Activated CD4-positive, CD25-positive, alpha-beta regulatory T cell treated with anti-CD3 and anti-CD28 coated beads, Interleukin-2, amount 50 U/mL, for 72 hours (primary cell): ENCODE measurements at places on chromosomes 2 and 18.

GRCh38 chr2:123047186-123047585 lies 977.9 kb upstream of the CNTNAP5 start:
- no peak for DNase-seq

GRCh38 chr18:25921677-25922421 lies 168.6 kb downstream of the SS18 start:
- DNase-seq, result peak; percentile 32

- no peak for DNase-seq
Measured at GRCh38 chr18:50072146-50072545, 122.8 kb downstream of the MYO5B start.

- no peak for DNase-seq
Measured at GRCh38 chr18:64799376-64799775, 650.5 kb upstream of the LINC00305 start.

DNA sequence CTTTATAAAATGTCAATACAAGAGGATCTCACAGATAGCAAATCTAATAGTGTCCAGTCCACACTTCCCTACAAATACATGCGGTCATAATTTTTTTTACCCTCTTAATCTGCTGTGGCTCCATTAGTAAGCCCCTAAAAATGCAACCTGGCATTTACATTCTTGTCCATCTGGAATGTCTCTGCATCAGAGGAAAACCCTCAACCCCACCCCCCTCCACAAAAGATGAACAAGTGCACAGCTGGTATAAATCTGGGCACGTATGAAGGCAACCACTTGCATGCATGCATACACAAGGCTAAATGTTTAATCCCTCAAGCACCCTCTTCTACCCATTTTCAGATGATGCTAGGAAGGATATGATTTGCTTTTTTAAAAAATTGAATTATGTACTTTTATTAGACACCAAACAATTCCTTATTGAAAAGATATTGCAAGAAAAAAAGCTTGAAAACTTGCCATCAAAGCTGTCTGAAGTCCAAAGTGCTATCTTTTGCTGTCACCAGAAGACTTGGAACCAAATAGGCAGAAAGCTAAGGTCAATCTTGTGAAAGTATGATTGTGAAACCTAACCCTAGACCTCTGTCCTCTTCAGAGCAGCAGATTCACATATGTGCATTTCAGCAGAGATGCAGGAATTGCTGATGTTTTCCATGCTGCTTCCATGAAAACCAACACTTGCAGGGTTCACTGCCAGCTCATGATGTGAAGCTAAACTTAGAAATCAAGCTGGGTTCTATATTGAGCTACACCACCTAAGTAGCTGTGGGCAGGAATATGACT lies 39.0 kb downstream of the IRS1 start:
- DNase-seq, result no peak

- DNase-seq, result no peak
Measured at GRCh38 chr2:4862031-4862430, 830.2 kb upstream of the SOX11 start.

- DNase-seq, result no peak
Measured at GRCh38 chr2:30869988-30870387, 62.7 kb upstream of the CAPN13 start.

DNA sequence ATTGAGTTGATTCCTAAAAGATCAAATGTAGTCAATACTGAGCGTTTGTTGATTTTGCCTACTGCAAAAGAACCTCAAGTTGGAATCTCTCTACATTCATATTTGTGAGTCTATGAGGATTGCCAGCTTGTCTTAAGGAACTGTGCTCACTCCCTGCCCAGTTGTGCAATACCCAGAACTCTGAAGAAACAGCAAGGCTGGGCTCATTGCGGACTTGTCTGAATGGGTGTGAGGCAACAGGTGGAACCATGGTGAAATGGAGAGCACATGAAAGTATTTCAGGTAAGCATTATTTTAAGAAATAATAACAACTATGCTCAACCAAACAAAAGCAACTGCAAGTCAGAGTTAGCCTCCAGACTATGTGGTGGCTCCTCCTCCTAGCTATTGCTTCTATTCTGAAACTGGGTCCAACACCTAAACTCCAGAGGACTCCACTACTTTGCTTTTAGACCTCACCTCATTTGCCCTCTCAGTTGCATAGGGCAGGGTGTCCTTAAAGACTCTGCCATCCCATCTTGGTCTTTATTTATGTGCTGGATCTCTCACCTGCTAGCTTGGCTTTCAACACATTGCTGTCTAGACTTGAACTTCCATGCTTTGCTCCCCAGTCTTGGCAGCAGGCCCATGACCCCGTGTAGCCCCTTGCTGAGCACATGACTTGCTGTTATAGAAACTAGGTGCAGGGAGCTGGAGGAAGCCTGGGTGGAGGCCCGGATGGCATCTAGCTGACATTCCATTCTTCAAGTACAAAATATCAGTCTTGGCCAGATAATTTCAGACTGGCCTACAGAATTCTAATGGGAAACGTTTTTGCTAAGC lies 94.8 kb upstream of the ARL5A start:
- DNase-seq, result no peak

GRCh38 chr2:217328622-217328978 lies 468.7 kb upstream of the TNP1 start:
- DNase-seq, result no peak
